ENCODE measurements at places on chromosomes 12 and 14.
A peak's percentile ranks its signal among the peaks of the same experiment; 100 is the strongest.

DNA sequence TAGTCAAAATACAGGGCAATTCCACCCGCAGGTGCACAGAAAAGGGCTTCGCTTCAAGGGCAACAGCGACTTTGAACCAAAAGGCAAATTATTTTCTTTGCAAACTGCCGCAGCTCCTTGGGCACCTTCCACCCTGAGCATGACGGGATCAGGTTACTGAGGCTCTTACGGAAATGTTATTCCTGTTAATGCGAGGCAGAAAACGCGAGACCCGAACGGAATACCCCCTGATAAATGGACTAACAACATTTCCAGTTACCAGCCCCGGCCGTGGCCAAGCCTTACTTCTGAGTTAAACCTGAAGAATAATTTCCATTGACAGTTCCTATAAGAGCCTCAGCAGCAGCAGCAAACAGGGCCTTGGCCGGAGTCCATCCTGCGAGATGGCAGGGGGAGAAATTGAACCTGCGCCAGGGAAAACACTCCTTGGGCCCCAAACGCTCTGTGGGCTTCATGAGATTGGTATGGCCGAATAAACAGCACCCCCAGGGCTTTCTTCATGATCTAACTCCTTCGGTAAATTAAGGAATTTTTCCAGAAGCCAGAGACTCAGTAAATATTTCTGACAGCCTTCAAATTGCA is 70.0 kb upstream of the DICER1 start:
- DNase-seq = no peak

GRCh38 chr14:101175731-101176534 is 272.4 kb upstream of the RTL1 start:
- DNase-seq = no peak

GRCh38 chr12:102436867-102437266 is 43.5 kb downstream of the IGF1 start:
- no peak for DNase-seq

DNA sequence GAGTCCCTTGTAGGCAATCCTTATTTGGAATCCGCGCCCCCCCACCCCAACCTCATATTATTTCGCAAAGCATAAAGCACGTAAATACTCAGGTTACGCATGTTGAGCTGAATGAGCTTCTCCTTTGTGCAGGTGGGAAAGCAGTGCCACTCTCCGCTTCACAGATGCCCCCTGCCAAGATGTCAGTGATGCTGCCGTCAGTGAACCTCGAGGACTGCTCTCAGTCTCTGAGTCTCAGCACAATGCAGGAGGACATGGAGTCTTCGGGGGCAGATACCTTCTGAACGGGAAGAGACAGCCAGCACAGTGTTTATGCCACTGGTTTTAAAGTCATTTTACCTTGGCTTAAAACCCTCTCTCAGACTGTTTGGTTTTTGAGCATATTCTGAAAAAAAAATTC is 90.1 kb upstream of the DACT1 start:
- DNase-seq = no peak

DNA sequence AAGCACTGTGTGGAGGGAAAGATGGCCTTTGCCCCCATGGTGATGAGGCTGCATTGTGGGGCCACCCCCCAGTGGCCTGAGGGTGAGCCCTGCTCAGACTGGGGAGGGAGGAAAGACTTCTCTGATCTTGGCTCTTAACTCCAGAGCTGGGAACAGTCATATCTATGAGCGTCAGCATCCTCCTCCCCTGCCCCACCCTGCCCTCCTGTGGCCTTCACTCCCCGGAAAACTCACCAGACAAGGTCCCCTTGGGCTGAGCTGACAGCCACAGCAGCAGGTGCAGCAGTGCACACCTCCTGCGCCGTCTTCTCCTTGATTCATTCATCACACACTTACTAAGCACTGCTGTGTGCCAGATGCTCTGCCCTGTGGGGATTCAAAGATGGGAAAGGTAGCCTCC is 98.8 kb downstream of the B4GALNT3 start:
- DNase-seq = no peak

DNA sequence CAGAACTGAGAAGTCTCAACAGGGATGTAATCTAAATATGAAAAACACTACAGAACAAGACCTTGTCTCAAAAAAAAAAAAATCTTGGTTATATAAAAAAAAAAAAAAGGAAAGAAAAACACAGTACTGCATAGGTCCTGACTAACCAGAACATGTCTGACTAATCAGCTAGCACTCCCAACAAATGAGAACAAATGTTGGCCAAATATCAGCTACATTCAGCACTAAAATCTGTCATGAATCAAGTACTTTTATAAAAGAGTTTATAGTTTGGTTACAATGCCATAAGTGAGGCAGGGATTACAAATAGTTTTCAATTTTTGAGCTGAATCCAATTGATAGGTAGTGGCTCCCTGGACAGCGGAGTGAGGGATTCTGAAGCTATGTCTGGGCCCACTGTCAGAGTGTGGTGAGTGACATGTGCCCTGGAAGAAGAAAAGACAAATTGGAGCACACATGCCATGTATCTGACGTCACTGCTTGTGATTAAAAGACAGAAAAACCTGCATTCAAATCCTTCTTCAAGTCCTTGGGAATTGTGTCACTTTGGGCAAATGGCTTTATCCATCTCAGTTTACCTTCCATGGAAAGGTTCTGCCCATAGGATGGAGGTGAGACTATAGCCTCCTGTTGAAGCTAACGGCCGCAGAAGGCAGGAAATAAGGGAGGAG is 5.6 kb upstream of the FAM234B start:
- no peak for DNase-seq

DNA sequence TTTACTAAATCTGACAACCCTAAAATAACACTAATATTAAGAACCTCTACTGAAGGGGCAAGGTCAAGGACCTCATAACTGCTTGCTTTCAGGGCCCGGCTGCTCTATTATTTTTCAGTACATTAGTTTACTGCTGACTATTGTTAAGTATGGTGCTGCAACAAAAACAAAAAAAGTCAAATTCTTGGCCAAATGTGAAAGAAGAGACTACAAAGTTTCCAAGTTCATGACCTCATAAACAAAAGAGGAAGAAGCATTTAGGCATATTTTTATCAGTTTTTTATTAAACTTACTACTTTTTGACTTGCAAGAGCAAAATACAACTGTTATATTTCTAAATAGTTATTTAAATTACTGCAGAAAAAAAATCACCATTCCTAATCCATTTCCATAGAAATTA is 109.8 kb upstream of the GPHB5 start:
- DNase-seq = no peak

DNA sequence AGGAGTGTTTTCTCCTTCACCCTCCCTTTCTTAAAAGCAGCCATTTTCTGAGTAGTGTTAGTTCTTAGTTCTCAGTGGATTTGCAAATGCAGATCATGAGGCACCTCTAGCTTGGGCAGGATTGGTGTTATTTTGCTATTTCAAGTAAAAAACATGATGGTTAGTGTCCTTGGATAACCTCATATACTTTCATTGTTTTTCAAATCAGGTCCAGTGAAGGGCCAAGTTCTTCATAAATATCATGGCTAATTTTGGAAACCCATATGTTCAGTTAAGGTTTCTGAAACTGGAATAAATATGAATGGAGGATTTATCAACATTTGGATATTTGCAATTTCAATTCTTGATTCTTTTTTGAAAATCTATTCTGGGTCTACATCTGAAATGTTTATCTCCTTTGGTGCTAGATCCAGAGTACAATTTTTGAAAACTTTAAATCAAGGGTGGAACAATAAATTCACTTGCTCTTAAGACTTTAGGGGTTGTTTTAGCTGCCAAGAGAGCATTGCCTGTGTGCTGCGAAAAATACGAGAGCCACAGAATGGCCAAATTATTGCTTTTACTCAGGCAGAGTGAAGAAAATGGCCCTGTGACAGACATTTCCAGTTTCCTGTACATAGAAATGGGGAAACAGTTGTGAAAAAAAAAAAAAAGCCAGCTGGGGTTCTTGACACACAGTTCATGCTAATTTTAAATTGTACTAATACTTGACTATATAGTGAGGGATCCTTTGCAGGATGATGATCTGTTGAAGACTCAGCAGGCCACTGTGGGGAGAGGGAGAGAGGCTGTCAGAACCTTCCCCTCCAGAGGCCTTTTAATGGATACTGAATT is 104.6 kb downstream of the BICD1 start:
- no peak for DNase-seq

DNA sequence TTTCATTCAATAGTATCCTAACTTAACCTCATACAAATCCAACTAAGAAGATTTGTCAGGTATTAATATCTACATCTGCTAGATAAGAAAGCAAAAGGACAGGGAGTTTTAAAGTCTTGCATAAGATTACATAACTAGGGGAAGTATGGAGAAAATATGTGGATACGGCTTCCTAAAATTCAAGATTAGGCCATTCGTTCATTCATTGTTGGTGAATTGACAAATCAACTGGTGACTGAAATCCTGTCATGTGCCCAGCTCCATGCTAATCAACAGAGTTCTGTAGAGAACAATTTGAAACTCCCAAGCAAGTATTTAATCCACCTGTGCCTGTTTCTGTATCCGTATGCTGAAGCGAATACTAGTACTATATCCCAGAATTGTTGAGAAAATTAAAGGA is 260.9 kb upstream of the USP15 start:
- DNase-seq = no peak

DNA sequence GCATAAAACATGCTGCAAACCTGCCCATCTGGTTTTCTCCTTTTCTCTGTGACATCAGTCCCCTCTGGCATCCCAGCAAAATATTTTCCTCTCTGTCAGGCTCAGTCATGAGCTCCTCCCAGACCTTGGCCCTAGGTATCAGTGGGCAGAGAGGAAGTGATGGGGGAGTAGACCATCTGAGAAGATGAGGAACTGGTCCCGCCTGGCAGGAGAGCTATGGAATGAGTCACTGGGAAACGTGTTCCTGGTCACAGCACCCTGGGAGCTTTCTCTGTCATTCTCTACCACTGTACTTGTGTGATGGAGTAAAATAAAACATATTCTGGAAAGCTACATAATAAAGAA is 5.0 kb upstream of the SRSF9 start:
- peak; percentile 89 for DNase-seq

DNA sequence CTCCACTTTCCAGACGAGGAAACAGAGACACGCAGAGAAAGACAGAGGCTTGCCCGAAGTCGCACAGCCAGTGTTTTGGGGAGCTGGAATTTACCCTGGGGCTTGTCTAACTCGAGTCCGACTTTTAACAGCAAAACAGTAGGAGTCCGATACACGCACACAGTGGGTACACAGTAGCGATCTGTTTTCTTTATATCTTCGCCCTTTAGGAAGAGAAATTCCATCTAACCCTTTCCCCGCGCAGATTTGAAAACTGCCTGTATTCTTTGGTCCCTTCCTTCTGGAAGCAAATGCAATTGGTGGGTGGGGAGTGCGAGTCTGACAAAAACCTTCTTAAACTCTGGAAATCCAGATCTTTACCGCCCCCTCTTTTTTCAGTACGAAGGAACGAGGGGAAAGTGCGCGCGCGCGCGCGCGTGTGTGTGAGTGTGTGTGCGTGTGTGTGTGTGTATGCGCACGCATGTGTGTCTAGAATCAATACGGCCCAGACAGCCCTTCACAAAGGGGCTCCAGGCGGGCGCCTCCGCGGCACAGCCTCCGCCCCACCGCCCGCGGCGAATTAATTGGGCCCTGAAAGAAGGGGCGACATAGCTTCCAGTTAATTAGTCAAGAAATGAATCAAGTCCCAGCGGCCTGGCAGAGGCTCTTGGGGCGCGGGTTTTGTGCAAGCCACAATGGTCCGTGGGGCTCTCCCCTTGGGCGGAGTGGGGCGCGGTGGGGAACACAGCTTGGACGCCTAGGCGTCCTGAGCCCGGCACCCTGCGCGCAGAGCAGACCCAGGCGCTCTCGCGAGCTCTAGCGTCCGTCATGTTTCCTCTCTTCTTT is 14.0 kb upstream of the TBX3 start:
- DNase-seq = no peak

DNA sequence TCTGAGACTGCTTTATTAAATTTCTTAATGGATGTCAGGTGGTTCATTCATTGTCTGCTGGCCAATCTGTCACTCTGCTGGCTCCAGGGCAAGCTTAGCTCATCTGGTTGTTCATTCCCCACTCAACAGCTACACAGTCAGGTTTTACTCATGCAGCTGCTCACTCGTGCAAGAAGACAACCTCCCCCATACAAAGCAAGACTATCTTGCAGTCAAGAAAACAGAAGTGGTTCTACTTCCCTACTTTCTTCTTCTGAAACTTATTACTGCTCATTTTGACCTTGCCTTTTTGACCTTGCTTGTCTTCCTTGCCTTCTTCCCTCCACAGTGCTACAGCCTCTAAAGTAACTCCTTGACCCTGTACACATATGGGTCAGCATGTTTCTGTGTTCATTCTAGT is 277.9 kb downstream of the SSPN start:
- peak; percentile 89 for DNase-seq

GRCh38 chr14:50834802-50835276 is 3.9 kb upstream of the NIN start:
- DNase-seq = no peak

- no peak for DNase-seq
These were observed 34.9 kb downstream of the SCFD1 start for GRCh38 chr14:30657050-30657449.

- DNase-seq = no peak
These were observed 73.9 kb downstream of the BMP4 start for GRCh38 chr14:53882684-53883083.
